HT-29 (cell line): ENCODE measurements at places on chromosomes 16 and 17. TPM values are rescaled to one million over a fixed set of nuclear protein-coding genes. Genes with fewer than 3 reads are reported as not detected.

Gene GALR2
- 1.1 and 2.1 TPM in 2 replicates for total RNA-seq

DNA sequence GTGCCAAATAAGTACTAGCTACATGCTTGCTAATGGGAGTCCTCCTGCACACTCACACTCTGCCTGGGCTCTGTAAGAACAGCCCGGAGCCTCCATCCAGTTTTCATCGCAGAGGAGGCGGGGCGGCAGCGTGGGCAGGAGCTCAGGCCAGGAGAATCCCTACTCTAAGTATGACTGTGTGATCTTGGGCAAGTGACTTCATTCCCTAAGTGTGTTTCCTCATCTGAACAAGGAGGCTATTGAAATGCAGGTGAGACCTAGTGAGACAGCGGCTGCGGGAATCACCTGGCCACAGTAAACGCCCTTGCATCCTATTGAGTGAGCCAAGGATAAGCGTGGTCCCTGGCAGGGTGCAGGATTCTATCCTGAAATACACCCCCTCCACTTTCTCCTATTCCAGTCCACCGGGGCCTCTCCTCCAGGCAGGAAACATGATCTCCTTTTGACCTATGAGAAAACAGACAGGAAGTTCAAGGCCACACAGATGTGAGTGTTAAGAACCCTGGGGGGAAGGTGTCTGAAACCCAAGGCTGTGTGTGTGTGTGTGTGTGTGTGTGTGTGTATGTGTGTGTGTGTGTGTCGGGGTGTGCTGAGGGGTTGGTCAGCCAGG is 5.2 kb upstream of the RAI1 start:
- DNase-seq, result peak; percentile 60

GRCh38 chr16:87704754-87705353 is 60.9 kb downstream of the KLHDC4 start:
- DNase-seq, result no peak

Gene MEIOB
- not detected in 2 replicates for total RNA-seq

DNA sequence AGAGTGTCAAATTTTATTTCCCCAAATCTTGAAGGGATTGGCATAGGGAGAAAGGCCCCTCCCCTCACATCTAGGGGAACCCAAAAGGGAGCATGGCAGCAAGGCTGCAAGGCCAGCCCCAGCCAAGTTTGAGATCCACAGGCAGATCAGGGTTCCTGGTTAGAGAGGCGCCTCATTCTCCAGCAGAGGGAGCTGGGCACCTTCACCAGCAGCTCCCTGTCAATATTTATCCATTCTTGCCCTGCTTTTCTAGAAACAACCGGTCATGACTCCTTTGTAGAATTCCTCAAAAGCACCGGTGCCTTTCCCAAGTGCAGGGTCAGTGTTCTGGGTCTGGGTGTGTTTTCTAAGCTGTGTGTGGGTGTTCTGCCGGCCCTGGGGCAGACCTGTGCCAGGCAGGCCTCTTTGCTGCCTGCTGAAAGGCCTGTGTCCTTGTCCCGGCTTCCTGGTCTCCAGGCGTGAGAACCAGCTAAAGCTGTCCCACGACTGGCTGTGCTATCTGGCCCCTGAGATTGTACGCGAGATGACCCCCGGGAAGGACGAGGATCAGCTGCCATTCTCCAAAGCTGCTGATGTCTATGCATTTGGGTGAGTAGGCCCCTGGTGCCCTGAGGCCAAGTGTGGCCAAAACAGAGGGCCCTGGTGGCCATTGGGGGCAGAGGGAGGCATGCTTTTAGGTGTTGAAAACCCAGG is 21.2 kb upstream of the LGALS9 start:
- peak; percentile 62 for DNase-seq

Gene CDT1
- 120 and 146 TPM in 2 replicates for total RNA-seq

DNA sequence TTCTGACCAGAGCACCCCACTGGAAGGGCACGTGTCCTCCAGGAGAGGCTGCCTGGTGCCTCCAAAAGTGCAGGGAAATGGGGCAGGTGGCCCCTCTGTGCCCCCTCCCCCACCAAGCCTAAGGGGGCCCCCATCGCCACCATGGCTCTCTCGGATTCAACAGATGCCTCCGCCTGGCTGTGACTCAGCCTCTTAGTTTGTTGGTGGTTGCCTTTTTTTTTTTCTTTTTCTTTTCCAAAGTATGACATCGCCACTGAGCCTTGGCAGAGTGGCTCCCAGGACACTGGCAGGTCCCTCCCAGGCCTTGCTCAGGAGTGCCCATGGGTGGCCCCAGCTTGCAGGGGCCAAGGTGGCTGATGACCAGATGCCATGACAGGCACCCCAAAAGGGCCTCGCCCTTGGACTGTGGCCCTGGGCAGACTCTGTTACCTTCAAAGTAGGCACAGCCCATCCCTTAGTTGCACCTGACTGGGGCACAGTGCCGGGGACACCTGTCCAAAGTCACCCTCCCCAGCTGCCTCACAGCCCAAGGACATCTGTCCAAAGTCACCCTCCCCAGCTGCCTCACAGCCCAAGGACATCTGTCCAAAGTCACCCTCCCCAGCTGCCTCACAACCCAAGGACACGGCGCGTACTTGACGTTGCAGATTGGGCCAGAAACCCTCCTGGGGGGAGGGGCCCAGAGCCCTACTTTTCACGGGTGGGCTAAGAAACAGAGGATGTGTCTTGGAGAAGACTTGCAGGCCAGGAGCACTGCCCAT is 29.6 kb downstream of the NPTX1 start:
- DNase-seq, result no peak
